ENCODE measurements at places on chromosomes 2 and 18.

- DNase-seq, result no peak
These were observed 53.1 kb upstream of the DTNB start for GRCh38 chr2:25726522-25726921.

DNA sequence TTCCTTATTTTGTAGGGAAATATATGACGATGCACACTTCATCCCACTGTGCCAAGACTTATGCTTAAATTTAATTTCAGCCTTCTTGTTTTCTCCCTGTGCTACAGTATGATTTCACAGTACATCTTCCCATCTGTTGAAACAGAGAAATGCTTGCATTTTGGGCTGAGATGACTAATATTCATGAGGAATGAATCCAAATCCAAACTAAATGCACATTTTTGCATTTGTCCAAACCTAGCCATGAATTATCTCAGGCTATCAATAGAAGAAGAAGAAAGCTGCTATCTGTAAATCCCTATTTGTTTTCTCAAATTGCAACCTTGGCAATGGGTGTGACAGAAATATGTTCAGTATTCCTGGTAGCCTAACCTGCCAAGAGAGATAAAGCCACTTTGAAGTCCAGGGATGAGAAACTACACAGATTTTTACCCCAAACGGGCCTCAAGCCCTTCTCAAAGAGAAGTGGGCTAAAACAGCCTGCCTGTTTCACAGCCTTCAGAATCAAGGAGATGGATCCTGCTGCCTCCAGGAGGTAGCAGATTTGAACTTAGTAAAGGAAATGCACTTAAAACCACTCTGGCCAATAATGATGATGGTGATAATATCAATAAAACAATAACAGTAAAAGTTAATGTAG, 306.9 kb upstream of the NT5C1B start:
- DNase-seq, result no peak

- peak; percentile 85 for DNase-seq
These were observed 71.0 kb upstream of the CYP1B1 start for GRCh38 chr2:38146907-38147307.

DNA sequence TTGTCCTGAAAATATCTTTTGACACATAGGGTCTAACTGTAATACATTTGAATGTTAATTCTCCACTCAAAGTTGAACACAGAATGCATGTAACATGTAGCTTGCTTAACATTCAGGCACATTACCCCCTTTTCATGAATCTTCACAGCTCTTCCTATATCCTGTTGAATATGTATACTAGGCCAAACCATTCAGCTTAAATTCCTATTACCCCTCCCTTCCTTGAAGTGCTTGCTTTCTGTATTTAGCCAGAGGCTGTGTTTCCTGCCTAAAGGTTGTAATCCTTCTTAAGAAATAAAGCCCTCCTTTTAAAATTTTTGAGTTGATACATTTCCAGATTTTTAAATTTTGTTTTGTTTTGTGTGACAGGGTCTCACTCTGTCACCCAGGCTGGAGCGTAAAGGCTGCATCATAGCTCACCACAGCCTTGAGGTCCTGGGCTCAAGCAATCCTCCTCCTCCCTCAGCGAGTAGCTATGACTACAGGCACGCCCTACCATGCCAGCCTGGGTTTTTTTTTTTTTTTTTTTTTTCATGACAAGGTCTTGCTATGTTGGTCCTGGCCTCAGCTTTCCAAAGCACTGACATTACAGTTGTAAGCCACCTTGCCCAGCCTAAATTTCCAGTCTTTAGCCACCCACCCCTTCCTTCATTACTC, 357.6 kb downstream of the DSC3 start:
- DNase-seq, result no peak

Data from GM12865 (cell line).